ENCODE measurements at places on chromosomes 7 and 10.

DNA sequence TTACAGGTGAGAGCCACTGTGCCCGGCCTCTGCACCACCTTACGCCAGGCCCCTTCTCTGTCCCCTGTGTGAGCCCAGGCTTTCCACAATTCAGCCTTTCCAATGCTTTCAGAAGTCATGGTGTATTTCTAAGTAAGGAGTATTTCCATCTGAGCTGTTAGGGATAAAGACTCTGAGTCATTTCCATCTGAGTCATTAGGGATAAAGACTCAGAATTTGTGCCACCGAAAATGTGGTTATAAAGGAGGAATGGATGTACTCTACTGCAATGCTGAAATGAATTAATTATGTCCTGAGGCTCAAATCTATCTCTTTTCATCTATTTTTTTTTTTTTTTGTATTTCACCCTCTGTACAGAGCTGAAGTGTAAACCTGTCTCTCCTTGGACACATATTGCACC lies 84.0 kb downstream of the GATA3 start:
- no peak for DNase-seq

GRCh38 chr7:22784346-22784745 lies 38.3 kb downstream of the TOMM7 start:
- no peak for DNase-seq

- DNase-seq: no peak
Observed at GRCh38 chr10:132182591-132182990, 4.2 kb upstream of the DPYSL4 start.

- no peak for DNase-seq
Observed at GRCh38 chr7:91463330-91463729, 199.1 kb downstream of the FZD1 start.

- no peak for DNase-seq
Observed at GRCh38 chr10:4025339-4025738, 240.3 kb upstream of the KLF6 start.

DNA sequence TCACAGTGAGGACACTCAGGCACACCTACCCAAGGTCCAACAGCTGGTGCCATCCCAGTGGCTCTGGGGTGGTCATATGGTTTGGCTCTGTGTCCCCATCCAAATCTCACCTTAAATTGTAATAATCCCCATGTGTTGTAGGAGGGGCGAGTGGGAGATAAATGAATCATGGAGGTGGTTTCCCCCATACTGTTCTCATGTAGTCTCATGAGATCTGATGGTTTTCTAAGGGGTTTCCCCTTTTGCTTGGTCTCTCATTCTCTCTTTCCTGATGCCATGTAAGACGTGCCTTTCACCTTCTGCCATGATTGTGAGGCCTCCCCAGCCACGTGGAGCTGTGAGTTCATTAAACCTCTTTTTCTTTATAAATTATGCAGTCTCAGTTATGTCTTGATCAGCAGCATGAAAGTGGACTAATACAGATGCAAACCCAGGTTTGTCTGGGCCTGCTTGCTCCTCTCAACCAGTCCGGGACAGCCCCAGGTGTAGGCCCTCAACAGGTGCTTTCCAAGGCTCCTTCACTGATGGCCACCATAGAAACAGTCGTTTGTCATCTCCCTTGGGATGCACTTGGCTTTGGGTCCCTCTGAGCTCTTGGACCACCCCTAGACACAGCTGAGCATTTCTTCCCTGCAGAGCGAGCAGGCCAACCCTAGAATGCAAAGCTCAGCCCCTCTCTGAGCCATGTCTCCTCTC lies 101.3 kb upstream of the CTBP2 start:
- DNase-seq: no peak

DNA sequence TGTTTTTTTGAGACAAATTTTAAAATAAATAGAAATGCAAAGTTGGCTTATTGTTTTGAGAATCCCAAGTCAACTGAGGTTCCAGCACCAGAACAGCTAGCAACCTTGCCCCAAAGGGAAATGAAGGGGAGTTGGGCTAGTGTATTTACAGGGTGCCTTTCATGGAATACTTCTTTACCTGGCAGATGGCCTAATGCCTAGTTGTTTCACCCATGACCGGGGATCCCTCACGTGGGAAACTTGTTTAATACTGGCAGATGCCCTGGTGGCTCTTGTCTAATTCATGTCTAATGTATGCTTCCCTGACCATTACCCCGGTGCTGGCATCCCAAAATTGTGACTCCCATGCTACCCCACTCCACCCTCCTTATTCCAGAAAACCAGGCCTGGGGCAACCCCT lies 861.1 kb upstream of the ZWINT start:
- DNase-seq: no peak

GRCh38 chr10:33189363-33189762 lies 145.1 kb downstream of the NRP1 start:
- DNase-seq: no peak

- no peak for DNase-seq
Observed at GRCh38 chr10:27223964-27224363, 16.6 kb downstream of the ACBD5 start.

- peak; percentile 79 for DNase-seq
Observed at GRCh38 chr7:43869867-43870240, 537 bp upstream of the MRPS24 start.

GRCh38 chr10:124224331-124225028 lies 131.1 kb upstream of the CHST15 start:
- no peak for DNase-seq

GRCh38 chr7:143040209-143040715 lies 11.9 kb upstream of the OR6V1 start:
- DNase-seq: no peak

DNA sequence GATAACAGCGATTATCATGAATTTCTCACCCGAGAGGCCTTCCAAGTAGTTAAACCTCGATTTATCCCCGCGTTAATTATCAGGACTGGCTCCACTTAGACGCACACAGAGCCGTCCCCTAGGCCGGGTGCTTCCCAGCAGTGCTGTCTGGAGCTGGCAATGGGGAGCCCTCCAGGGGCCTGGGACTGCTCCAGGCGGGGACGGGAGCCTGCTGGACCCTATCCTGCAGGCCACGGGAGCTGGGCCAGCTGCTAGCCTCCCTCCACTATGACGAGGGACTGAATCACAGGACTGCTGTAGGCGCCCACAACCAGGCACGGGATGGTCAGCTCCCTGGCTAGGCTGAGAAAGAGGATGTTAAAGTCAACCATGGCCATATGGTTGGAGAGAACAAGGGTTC lies 229.1 kb downstream of the ELFN1 start:
- DNase-seq: no peak

GRCh38 chr7:40763319-40764287 lies 628.8 kb downstream of the SUGCT start:
- no peak for DNase-seq

- no peak for DNase-seq
Observed at GRCh38 chr7:134078991-134079390, 48.1 kb upstream of the LRGUK start.

DNA sequence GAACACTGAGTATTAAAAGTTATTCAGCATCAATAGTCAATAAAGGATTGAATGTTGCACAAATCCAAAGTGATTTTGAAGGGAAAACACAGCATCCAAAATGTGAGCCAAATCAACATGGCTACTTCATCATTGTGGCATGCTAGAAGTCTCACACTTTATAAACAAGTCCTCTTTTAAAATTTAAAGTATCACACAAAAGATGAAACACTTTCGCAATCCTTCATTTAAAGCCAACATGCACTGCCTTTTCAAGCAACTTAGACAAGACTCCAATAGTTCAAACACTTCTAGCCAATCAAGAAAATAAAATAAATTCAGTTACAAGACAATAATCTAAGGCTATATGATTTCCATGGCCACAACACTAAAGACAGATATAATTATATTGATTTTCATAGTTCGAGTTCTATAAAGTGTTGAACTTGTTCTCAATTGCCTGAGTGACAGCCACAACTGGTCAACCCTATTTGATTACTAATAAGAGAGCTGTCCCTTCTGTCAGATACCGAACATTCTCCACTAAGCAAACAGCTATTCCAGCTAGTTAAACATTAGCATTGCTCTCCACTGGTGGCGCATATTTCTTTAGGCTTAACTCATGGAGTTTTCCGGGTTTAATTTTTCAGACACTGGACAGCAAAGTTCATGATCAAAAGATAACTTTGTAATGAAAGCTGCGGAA lies 8.3 kb downstream of the EBF3 start:
- DNase-seq: no peak

DNA sequence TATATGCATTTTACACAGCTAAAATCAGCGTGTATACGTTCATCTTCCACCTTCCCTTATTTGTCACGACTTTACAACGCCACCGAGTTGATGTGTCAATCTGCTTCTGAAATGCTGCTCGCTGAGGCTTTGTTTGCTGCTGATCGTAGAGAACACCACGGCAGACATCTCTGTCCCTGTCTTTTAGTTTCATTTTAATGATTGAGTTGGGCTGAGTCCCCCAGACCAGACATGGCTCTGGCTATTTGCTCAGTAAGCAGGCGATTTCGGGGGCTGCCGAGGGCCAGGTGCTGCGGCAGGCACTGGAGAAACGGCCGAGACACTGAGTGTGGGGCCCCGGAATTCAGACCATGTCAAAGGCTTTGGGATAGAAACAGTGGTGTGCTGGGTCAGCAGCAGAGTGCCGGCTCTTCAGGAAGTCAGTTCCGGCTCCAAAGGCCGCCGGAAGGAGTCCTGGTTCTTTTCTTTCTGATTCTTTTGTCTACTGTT lies 5.0 kb downstream of the LRRC27 start:
- no peak for DNase-seq

GRCh38 chr10:76206797-76207352 lies 775.5 kb downstream of the LRMDA start:
- no peak for DNase-seq

GRCh38 chr10:127892743-127893142 lies at the start of gene CLRN3:
CLRN3 (minus strand) TSS chr10:127892941; CDS start chr10:127892784, 157 bp downstream.
- no peak for DNase-seq

DNA sequence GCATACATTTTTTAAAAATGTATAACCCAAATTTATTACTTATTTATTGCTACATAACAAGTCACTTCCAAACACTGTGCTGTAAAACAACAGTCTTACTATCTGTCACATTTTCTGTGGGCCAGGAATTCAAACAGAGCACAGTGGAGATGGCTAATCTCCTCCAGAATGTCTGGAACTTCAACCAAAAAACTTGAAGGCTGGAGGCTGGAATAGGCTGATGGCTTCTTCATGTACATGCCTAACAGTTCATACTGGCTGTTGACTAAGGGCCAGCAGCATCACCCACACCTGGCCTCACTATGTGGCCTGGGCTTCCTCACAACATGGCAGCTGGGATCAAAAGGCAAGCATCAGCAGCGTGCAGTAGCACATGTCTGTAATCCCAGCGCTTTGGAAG lies 92.4 kb upstream of the KMT2E start:
- DNase-seq: no peak

GRCh38 chr7:121300685-121301420 lies 27.9 kb upstream of the WNT16 start:
- no peak for DNase-seq

DNA sequence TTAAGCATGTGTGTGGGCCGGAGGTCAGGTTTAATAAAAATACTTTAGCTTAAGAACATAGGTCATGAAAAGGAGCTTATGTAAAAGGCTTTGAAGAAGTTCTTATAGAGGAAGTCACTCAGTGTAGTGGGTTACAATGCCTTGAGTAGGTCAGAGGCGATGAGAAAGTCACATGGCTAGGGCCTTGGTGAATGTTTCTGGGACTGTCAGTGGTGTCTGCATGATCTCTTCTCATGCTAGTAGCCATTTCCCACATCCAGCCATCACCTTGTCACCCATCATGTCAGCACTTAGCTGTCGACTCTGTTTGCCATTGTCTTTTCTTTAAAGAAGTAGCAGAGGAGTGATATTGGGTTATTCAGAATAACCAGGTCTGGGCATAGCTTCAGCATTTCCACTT lies 236.6 kb downstream of the CDK14 start:
- no peak for DNase-seq

DNA sequence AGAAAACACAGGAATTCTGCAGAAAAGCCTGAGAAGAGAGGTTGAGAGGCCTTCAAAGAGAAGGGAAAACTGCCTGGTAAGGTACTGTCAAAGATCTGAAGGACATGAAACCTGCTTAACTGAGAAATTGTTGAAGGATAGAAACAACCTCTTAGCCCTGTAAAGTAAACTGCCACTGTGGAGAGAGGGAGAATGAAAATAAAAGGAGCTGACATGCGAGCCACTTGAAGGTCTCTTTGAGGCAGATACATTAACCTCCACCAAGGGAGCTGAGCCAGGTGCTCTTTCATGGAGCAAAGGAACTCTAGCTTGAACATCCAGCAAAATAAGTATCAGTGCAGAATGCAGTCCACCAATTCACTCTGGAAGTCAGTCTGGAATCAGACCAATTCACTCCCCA lies 108.8 kb upstream of the FEZF1 start:
- no peak for DNase-seq

DNA sequence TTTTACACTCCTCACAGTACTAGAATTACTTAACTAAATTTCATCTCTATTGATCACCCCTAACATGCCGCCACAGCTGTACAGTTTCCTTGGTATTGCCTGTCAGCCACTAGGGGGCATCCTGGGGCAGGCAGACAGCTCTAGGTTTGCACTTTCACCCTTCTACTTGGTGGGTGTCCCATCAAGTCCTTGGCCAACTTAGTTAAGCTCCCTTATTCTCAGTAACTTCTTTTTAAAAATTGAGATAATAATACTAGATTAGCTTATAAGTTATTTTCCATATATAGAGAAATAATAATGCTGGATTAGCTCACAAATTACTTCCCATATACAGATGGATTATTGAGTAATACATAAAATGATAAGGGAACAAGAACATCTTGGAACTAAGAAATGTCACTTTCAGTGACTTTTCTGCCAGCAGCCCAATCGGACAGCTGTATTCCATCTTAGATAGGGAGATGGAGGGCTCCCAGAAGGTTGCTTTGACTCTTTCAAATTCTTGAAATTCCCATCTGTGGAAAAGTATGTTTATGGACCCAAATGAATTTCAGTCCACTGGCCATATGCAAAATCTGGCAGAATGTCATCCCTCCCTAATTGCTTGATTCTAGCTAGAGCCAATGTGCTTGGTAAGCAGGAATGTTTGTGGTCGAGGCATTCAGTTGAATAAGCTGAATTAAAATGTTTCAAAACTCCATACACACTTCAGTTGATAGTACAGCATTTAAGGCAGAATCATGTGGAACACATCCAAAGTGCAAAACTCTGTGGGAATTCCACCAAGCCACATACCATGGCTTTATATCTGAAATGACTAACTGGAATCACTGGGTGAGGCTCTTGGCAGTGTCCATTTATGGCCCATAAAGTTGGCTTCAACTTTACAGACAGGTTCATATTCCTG lies 309.7 kb downstream of the CSTF2T start:
- peak; percentile 38 for DNase-seq

DNA sequence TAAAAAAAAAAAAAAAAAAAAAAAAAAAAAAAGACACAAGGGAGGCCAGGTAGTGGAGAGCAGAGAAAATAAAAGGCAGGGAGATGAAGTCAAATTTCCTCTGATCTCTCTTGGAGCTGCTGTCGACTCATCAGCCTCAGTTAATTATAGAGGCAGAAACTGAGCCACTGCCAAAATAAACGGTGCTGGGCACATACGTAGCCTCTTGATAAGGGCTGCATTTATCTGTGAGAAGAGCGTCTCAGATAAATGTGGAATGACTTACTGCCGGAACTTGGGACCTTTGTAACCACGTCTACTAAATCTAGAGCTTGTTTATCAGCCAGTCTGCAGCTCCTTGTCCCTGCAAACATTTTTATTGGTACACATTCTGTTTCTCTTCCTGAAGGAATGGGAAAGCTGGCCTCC lies 162.3 kb downstream of the BAMBI start:
- DNase-seq: no peak

GRCh38 chr10:131978851-131979250 lies 2.9 kb downstream of the BNIP3 start:
- no peak for DNase-seq
